Karpas-422 (cell line): ENCODE measurements at places on chromosomes 6 and 20.

DNA sequence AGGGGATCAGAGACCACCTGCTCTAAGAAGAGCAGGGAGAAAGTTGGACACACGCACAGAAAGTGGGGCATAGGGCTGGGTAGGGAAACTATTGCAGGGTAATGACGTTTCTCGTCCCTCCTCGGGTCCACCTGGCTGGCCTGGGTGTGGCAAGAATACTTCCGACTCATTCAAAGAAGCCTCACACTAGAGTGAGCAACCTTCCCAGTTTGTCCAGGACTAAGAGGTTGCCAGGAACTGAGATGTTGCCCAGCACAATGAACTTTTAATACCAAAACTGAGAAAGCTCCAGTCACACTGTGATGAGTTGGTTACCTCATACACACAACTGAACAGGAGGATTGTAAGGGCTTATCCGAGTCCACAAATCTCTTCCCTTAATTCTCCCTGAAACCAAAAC lies 74.5 kb upstream of the ADGRF1 start:
- peak; percentile 14 for DNase-seq

GRCh38 chr6:153108315-153108714 lies 22.8 kb downstream of the RGS17 start:
- DNase-seq = no peak

GRCh38 chr6:104705916-104706442 lies 153.7 kb downstream of the HACE1 start:
- no peak for DNase-seq

GRCh38 chr6:44567406-44567805 lies 179.9 kb downstream of the CDC5L start:
- DNase-seq = no peak

GRCh38 chr20:35286899-35287508 lies 2.4 kb upstream of the EIF6 start:
- no peak for DNase-seq

- DNase-seq = peak; percentile 80
These were observed 317.1 kb downstream of the ESR1 start for GRCh38 chr6:152124429-152125074.

GRCh38 chr6:11760015-11760473 lies 18.6 kb downstream of the ADTRP start:
- no peak for DNase-seq

DNA sequence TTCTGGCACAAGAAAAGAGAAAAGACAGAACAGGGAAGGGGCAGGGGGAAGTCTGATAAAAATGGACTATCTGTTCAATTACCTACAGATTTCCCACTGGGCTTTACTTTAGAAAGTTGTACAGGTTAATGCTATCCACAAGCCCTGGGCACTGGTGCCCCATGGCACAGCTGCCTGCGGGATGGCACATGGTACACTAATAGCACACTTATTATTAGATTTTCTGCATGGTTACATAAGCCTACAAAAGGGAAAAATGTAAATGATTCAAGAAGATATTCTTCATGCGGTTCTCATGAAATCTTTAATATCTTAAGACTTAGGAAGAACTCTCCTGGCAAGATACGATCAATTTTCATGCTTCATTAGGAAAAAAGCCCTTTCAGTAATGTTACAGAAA lies 137.5 kb downstream of the GMPR start:
- DNase-seq = peak; percentile 78

- no peak for DNase-seq
These were observed 31.3 kb upstream of the MYLIP start for GRCh38 chr6:16097382-16098171.

DNA sequence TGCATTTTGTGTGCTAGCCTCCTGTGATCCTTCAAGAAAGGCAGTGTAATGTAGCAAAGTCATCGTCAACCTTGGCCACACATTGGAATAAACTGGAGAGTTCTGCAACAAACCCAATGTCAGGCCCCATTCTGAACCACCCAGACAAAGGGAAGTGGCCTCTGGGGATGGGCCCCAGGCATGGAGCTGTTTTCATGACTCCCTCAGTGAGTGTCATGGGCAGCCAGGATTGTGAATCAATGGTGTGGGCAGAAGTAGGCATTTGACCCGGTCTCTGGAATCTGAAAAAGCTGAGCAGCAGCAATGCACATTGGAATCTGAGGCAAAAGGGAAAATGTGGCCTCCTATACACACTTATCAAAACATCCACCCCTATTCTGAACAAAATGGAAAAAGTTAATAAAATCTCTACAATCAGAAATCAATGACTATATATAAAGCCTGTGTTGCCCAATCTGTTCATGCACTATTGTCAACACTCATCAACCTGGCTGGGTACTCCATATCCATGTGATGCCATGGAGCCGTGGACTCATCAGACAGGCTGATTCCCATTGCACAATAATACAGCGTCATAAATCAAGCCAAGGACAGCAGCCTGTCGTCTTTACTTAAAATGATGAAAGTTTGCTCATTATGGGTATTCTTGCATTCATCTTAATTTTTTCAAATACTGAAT lies 134.9 kb upstream of the STMND1 start:
- no peak for DNase-seq

DNA sequence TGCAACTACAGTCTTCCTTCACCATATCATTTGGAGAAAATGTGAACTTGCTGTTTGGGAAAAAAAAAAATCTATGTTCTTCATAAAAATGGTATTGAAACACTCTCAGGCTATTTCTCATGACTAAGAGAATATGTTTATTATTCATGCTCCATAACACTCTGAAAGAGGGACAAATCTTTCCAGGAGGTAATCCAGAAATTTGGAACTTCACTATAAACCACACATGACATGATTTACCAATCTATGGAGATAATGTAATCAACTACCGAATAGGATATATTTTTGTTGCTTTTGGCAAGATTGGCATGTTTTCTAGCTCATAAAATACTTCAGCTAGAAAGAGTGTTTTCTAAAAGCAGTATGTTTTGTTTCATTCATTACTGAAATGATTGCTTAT lies 56.3 kb downstream of the THEMIS start:
- no peak for DNase-seq

- DNase-seq = no peak
These were observed 148.0 kb downstream of the TMEM200A start for GRCh38 chr6:130513770-130514169.

DNA sequence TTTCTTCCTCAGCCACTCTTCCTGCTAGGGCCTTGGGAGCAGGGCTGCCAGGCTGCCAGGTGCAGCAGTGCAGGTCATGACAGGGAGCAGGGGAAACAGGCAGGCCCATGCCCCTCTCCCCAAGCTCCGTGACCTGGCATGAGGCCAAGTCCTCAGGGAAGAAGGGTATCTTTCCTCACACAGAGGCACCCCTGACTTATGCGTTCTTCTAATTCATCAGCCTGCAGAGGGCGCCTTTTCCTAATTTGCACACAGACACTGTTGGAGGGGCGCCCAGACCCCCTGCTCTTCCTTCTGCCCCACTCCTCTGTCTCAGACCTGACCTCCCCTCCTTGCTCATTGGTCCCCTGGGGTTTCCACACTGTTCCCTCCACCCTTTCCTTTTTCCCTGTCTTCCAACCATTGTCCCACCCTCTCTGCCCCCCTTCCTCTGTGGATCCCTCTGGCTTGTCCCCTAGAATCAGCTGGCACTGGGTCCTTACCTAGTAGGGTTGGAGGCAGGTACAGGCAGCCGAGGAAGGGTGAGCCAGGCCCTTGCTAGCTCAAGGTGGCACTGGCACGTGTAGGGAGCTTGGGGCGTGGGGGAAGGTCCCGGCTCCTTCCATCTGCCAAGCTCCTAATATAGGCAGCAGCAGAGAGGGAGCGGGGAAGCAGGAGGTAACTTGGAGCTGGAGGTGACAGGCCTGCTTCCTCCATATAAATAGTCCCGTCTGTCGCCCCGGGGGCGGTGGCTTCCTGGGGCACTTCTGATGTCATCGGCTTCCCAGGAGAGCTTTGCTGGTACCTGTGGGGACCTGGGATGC lies 154.9 kb upstream of the MLN start:
- peak; percentile 64 for DNase-seq

DNA sequence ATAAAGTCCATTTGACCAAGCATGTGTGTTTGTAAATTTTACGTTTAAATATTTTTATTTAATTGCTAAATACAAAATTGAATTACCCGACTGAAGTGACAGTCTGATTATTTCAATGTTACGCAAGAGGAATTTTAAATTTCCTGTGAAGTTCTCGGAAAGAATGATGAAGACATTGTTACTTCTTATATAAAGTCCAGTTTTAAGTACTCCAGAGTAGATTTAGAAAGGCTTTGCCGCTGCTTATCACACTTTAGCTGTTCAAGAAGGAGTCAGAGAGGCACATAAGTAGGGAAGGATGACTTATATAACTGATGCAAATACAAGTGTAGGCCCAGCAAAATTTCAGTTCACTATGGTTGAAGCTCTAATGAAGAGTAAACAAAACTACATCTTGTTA lies 265.1 kb upstream of the CITED2 start:
- no peak for DNase-seq

DNA sequence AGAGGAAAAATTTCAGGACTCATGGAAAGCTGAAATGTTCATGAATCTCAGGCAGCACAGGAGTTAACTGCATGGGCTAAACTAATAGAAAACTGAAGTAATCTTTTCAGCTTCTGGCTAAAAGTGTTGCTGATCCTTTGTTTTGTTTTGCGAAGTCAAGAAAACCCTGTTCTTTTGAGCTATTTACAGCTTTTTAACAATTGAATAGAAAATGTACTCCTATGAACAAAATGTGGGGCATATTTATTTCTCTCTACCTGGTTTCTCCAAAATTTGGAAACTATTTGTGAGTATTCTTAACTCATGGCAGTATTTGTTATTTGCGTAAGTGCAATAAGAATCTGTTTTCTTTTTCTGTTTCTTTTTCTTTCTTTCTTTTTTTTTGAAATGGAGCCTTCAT lies 818.8 kb upstream of the CITED2 start:
- DNase-seq = no peak

DNA sequence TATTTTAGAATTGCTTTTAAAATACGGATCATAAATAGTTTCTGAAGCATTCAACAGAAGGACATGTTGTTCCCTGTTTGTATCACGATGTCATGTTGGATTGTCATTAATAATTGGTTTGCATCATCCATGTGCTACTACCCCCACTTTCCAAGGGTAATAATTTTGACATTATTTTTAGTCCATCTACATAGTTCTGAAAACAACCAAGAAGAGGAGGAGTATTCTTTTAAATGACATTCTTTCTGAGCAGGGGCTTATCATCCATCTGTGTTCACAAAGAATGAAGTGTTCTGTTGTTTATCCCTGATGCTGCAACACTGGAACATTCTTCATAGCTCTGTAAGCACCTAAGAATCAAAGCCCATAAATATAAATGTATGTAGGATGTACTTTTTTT lies 151.0 kb upstream of the CITED2 start:
- DNase-seq = no peak

- peak; percentile 68 for DNase-seq
These were observed 3.1 kb downstream of the PXDC1 start for GRCh38 chr6:3748208-3749066.

GRCh38 chr6:3421791-3422434 lies 34.9 kb downstream of the SLC22A23 start:
- DNase-seq = peak; percentile 11

DNA sequence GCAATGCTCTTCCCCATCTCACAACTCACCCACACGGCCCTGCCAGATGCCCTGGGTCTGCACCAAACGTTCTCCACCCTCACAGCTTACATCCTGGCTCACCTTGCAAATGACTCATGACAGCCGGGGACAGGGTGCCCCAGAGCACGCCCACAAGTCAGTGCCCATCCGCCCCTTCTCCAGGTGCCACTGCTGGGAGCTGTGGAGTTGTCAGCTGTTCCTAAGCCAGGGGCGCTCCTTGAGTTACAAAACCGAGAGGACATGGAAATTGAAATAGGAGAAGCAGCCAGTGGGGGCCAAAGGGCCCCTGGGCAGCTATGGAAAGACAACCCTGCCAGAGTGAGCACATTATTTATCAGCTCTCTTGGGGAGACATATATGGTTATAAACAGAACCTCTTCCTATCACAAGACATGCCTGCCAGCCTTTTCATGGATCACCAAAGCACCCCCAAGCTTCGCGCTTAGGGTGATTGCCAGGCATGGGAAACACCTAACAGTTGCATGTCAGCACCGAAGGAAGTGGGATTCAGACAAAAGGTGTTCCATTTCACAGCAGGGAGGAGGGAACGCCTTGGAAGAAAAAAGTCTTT lies 236.8 kb downstream of the LY86 start:
- DNase-seq = no peak

DNA sequence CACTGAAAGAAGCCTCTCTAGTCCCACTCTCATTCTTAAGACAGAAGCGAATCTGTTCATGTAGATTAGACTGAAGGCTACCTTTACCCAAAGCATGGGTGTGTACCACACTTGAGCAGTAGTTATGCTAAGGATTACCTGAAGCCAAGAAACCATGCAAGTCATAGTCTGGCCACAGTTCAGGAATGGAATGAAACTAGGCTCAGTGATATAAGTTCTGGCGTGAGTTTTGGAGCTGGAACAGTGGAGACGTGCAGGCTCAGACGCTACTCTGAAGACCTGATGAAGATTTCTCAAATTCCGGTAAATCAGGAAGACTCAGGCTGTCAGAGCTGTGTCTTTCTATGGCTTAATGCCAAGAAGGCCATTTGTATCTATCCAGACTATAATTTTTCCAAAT lies 219.9 kb downstream of the HDGFL1 start:
- DNase-seq = no peak

DNA sequence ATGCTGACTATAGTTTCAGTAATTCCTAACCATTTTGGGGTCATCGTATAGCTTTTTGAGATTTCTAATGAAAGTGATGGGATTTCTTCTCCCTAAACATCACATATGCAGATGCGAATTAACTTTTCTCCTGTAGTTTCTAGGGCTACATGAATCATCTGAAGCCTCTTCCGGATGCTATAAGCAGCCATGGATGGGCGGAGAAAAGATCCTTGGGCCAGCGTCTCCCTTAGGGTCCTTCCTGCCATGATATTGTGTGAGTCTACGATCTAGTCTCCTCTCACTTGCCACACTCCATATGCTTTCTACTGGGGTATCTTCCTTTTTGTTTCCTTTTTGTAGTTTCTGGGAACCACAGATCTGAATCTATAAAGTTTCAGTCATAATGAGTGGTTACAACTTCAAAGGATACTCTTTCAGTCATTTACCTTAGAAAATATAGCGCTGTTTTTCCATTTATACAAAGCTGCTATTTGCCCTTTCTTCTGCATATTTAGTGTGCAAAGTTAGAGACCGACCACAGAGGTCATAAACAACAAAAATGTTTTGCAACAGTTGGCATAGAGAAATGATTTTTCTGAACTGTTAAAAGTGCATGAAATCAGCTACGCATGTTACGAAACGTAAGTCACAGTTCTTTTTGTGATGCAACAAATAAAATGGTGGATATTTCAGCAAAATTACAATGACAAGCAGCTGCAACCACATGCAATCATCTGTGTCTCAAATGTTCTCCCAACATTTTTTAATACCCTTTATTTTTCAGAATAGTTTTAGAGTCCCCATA lies 396.2 kb upstream of the SLC35B3 start:
- no peak for DNase-seq

GRCh38 chr6:150093397-150093796 lies 24.5 kb upstream of the ULBP3 start:
- no peak for DNase-seq

DNA sequence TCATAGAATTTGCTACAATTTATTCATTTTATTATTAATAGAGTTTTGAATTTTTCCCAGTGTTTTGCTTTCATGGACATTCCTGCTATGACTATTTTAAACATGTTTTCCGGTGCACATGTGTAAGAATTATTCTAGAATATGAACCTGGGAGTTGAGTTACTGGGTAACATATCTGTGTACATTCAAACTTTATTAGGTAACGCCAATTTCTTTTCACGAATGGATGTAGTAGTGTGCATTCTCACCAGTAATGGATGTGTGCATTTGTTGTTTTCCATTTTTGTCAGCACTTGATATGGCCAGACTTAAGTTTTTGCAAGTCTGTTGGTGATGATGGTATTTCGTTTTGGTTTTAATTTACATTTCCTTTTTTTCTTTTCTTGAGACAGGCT lies 118.8 kb downstream of the CDKAL1 start:
- no peak for DNase-seq
